Subcutaneous adipose tissue (tissue), 4 donors: ENCODE measurements at places on chromosomes 1 and 21. TPM values are rescaled to one million over a fixed set of nuclear protein-coding genes. Genes with fewer than 3 reads are reported as not detected.

The SGIP1 gene
- 15.1 TPM for total RNA-seq

The OR14K1 gene
- total RNA-seq: not detected

The FCRL6 gene
- total RNA-seq: 0.44 TPM

The S100B gene
- 159 TPM for total RNA-seq

The SH2D5 gene
- not detected for total RNA-seq

The AMY1A gene
- not detected for total RNA-seq

The NCDN gene
- 10.5 TPM for total RNA-seq

The RPTN gene
- not detected for total RNA-seq

The LMOD1 gene
- 168 TPM for total RNA-seq

The BLACAT1 gene
- total RNA-seq: not detected

The RNF186 gene
- total RNA-seq: not detected

The HAO2 gene
- total RNA-seq: 0.49 TPM

The ANXA9 gene
- total RNA-seq: not detected

The SPRR2F gene
- not detected for total RNA-seq

The MYCL gene
- 0.22 TPM for total RNA-seq
